ENCODE measurements at places on chromosomes 12 and 14. TPM values are rescaled to one million over a fixed set of nuclear protein-coding genes. Genes with fewer than 3 reads are reported as not detected.

- DNase-seq = no peak
Measured at GRCh38 chr12:113905829-113906228, 60.3 kb downstream of the RBM19 start.

The NEMP1 gene
- total RNA-seq = 35.0 TPM

DNA sequence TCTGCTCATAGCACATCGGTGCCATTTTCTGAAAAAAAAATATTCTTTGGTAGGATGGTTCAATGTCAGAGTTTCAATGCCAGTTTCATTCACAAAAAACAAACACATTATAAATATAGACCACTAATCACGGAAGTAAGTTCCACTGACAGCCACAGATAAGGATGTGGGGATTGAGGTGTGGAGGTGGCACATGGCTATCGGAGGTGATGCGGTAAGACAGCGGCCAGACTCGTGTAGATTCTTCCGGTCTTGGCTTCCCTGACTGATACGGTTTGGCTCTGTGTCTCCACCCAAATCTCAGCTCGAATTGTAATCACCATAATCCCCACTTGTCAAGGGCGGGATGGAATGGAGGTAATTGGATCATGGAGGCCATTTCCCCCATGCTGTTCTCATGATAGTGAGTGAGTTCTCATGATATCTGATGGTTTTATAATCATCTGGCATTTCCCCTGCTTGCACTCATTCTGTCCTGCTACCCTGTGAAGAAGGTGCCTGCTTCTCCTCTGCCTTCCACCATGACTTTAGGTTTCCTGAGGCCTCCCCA lies 693.4 kb downstream of the VRK1 start:
- DNase-seq = no peak

GRCh38 chr12:122984612-122985337 lies 4.3 kb downstream of the ARL6IP4 start:
- DNase-seq = no peak

The PTMS gene
- total RNA-seq = 111 TPM

All from GM23338 (cell line).